Right lobe of liver (tissue), 6 donors: ENCODE measurements at places on chromosomes 12 and 14. TPM values are rescaled to one million over a fixed set of nuclear protein-coding genes. Genes with fewer than 3 reads are reported as not detected.

GRCh38 chr14:55756078-55756477 is 176.1 kb downstream of the KTN1 start:
- H3K27ac ChIP-seq, result no peak overlapping the region
- H3K27me3 ChIP-seq, result no peaks in the 10 kb centered on the region
- DNase-seq, result no peak
- H3K4me3 ChIP-seq, result no peak overlapping the region
- no peaks in the 10 kb centered on the region for H3K4me1 ChIP-seq
- no peaks in the 10 kb centered on the region for H3K36me3 ChIP-seq

- H3K4me3 ChIP-seq, result no peak overlapping the region
- H3K36me3 ChIP-seq, result no peaks in the 10 kb centered on the region
- no peak for DNase-seq
- H3K27me3 ChIP-seq, result no peaks in the 10 kb centered on the region
Observed at GRCh38 chr12:43306066-43306465, 245.9 kb downstream of the ADAMTS20 start.

GRCh38 chr12:16310934-16311333 is 33.4 kb upstream of the SLC15A5 start:
- no peaks in the 10 kb centered on the region for H3K36me3 ChIP-seq
- DNase-seq, result no peak
- H3K4me1 ChIP-seq, result no peaks in the 10 kb centered on the region
- no peaks in the 10 kb centered on the region for H3K27me3 ChIP-seq
- no peak overlapping the region for H3K4me3 ChIP-seq

DNA sequence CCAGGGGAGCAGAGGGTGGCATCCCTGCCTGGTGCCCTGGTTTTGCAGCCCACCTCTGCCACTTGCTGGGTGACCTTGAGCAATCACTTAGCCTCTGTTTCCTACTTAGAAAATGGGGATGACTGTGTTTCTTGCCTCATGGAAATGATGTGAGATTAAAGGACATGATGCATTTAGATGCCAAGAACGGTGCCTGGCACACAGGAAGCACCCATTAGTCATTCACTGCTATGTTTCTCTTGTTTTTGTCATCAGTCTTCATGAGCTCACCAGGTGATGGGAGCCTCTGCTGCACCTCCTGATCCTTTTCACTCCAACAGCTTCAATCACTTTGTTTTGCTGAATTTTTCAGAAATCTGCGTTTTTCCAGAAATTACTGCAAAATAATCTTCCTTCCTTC is 23.6 kb upstream of the ATF1 start:
- H3K27ac ChIP-seq, result no peak overlapping the region
- H3K4me1 ChIP-seq, result no peaks in the 10 kb centered on the region
- H3K36me3 ChIP-seq, result no peaks in the 10 kb centered on the region
- H3K4me3 ChIP-seq, result no peak overlapping the region

GRCh38 chr12:48021485-48022179 is 17.4 kb upstream of the COL2A1 start:
- no peak overlapping the region for H3K27ac ChIP-seq
- no peaks in the 10 kb centered on the region for H3K27me3 ChIP-seq
- no peak for DNase-seq
- no peak overlapping the region for H3K4me3 ChIP-seq
- no peaks in the 10 kb centered on the region for H3K36me3 ChIP-seq

DNA sequence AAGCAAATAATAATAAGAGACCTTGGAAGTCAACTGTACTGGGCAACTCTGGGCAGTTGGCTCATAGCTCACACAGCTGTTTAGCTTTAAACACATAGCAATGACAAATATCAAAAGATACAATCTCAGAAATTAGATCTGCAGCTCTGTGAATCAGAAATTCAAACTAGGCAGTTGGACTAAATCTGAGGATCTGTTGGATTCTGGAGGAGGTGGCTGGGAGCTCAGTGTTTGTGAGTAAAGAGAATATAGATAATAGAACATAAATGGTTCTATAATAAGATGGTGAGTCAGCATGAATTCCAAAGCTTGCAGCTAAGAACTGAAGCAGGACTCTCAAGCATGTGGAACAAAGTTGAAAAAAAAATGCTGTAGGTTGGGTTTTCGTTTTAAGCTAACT is 1949.4 kb upstream of the SEL1L start:
- no peaks in the 10 kb centered on the region for H3K4me1 ChIP-seq
- no peaks in the 10 kb centered on the region for H3K27me3 ChIP-seq
- no peak for DNase-seq
- no peaks in the 10 kb centered on the region for H3K36me3 ChIP-seq
- no peak overlapping the region for H3K27ac ChIP-seq

GRCh38 chr12:31736472-31736871 is 7.7 kb upstream of the AMN1 start:
- H3K4me3 ChIP-seq, result no peak overlapping the region
- DNase-seq, result no peak
- no peaks in the 10 kb centered on the region for H3K4me1 ChIP-seq
- H3K27ac ChIP-seq, result no peak overlapping the region
- H3K27me3 ChIP-seq, result no peaks in the 10 kb centered on the region
- H3K36me3 ChIP-seq, result no peaks in the 10 kb centered on the region

- H3K27ac ChIP-seq, result no peak overlapping the region
- DNase-seq, result peak; percentile 18
- no peaks in the 10 kb centered on the region for H3K27me3 ChIP-seq
- no peaks in the 10 kb centered on the region for H3K36me3 ChIP-seq
- H3K4me1 ChIP-seq, result no peaks in the 10 kb centered on the region
Observed at GRCh38 chr14:103854017-103854808, 6.8 kb upstream of the PPP1R13B start.

DNA sequence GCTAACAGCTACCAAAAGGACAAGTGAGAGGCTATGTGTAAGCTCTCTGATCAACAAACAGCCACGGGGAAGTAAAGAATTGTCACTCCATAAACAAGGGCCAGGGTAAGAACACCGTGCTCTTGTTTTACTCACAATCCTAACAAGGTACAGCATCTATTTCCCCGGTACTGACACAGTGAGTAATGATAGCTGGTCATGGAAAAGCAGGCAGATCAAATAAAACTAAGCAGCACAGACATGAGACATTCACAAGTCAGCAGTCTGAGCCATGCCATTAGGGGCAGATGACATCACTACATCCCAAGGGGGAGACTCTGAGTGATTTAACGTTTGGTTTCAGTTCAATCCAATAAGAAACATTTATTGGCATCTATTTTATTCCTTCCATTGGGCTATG is 54.4 kb downstream of the ARL6IP4 start:
- peaks cover 6% of the 10 kb centered on the region for H3K36me3 ChIP-seq
- H3K4me3 ChIP-seq, result no peak overlapping the region
- no peak overlapping the region for H3K27ac ChIP-seq

DNA sequence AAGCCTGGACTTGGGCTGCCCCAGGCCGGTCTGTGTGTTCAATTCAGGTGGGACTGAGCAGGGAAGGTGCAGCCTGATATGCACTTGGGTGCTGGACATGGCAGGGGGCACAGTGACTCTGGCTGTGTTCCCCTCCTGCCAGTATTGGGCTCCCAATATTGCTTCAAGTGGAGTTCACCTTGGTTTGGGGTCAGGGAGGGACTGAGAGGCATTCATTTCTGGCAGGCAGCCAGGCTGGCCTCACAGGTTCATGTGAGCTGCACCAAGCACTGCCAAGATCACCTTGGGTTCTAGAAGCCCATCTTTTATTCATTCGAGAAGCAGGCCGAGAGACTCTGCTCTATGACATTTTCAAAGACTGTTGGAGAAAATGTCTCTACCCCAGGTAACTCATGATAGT is 245.0 kb downstream of the CHST11 start:
- H3K4me1 ChIP-seq, result no peaks in the 10 kb centered on the region
- no peaks in the 10 kb centered on the region for H3K27me3 ChIP-seq
- H3K4me3 ChIP-seq, result no peak overlapping the region
- H3K36me3 ChIP-seq, result no peaks in the 10 kb centered on the region
- no peak overlapping the region for H3K27ac ChIP-seq
- DNase-seq, result no peak

GRCh38 chr14:72033365-72033764 is 101.1 kb downstream of the RGS6 start:
- no peaks in the 10 kb centered on the region for H3K27me3 ChIP-seq
- H3K4me1 ChIP-seq, result no peaks in the 10 kb centered on the region
- H3K36me3 ChIP-seq, result no peaks in the 10 kb centered on the region
- H3K4me3 ChIP-seq, result no peak overlapping the region
- no peak for DNase-seq

DNA sequence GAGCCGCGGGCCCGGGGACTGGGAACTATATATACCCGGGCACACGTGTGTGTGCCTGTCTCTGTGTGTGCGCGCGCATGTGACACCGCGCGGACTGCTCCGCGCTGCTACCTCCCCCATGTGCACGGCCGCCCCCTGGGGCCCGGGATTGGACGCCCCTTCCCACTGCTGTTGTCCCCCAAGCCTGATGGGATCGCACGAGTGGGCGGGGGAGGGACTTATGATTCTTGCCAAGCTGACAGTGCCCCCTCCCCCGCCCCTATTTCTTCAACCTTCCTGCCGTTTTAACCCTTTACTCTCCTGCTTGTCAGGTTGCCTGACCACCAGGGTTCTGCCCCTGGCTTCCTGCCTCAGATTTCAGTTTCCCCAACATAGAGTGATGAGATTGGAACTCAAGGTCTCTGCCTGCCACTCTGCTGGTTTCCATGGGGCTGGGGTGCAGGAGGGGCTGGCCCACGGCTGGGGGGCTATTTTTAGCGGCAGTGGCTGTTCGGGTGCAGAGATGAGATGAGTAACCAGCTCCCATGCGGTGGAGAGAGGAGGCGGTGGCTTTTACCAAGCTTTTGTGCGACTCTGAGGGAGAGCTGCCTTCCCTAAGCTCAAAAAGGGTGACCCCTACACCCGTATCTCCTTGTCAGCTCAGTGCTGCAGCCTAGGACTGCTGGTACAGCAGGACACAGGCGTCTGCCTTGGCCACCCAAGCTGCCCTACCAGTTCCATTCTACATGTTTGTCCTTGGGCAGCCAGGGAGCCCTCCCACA is at the start of gene DDN:
Gene DDN (minus strand): TSS at position 5 of the 761 bp plus-strand sequence. CDS start 88 bp downstream, outside the sequence.
- DNase-seq, result no peak
- no peaks in the 10 kb centered on the region for H3K36me3 ChIP-seq
- H3K27ac ChIP-seq, result no peak within 1 kb of the TSS
- peak within 1 kb of the TSS; percentile 40 for H3K4me3 ChIP-seq
- no peaks in the 10 kb centered on the region for H3K27me3 ChIP-seq

DNA sequence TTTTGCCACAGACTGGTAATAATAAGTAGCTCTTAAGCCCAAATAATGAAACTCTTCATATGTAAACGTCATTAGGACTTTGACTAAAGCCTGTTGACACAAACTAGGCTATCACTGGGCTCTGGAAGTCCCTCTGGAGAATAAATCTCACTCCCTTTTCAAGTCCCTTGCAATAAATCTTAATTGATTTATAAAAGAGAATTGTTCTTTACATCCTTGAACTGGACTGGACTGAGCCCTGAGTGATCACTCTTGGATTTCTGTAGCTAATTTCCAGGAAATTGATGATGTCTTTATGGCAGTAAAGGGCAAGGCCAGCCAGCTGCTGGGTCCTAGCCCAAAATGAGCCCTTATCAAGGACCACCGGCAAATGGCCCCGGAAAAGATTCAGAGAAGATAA is 1162.7 kb downstream of the BCL11B start:
- H3K27me3 ChIP-seq, result no peaks in the 10 kb centered on the region
- H3K36me3 ChIP-seq, result no peaks in the 10 kb centered on the region
- no peak overlapping the region for H3K4me3 ChIP-seq
- no peaks in the 10 kb centered on the region for H3K4me1 ChIP-seq

DNA sequence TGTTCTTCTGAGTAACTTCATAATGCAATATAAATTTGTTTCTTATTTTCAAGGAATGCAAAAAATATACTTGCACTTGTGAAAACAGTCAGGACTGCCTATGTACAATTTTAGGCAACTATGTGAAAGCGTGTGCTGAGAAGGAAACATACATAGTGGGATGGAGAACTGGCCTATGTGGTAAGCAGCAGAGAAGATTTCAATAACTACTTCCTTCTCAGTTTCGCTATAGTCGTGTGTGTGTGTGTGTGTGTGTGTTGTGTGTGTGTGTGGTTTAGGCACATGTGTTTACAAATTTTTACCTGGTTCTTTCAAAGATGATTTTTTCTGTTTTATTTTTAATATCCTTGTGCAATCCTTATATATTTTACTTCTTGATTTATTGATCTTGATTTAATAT is 211.8 kb downstream of the LRRK2 start:
- H3K4me3 ChIP-seq, result no peak overlapping the region
- no peak for DNase-seq
- no peak overlapping the region for H3K27ac ChIP-seq

DNA sequence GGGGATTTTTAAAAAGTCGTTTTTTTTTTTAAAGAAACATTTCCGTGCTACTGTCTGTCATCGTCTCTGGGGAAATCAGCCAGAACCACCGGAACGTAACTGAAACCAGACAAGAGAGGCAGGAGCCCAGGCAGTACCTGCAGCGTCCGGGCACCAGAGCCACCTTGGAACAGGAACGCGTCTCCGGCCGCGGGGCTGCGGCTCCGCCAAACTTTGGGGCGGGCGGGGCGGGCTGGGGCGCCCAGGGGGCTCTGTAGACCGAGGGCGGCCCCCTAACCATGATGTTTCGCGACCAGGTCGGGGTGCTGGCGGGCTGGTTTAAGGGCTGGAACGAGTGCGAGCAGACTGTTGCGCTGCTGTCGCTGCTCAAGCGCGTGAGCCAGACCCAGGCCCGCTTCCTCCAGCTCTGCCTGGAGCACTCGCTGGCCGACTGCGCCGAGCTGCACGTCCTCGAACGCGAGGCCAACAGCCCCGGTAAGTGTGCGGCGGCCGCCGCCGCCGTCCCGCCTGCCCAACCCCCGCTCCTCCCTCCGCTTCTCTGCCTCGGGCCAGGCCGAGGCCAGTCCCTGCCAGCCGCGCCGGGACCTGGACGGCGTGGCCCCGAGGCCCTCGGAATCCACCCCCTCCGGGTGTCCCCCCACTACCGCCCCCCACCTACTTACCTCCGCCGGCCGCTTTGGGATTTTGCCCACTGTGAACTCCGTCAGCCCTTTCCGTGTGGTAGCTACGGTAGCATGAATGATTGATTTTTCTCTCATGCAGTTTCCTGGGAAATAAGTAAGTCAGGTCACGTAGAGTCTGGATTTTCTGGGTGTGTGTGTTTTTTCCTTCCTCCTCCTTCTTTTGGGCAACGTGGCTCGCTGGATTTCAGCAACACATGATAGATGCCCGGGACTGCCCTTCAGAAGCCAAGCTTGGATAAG is 972 bp downstream of the SAMD4A start:
- peak; percentile 64 for DNase-seq
- peak overlapping the region; percentile 98 for H3K27ac ChIP-seq
- H3K27me3 ChIP-seq, result no peaks in the 10 kb centered on the region
- H3K4me1 ChIP-seq, result peaks cover 17% of the 10 kb centered on the region

The SLCO1A2 gene
- 0.06 TPM for total RNA-seq

The DYRK2 gene
- 12.5 TPM for total RNA-seq

The RPL41 gene
- total RNA-seq, result 516 TPM

The RTL1 gene
- not detected for total RNA-seq

The MBIP gene
- total RNA-seq, result 8.2 TPM

The SLC39A5 gene
- 209 TPM for total RNA-seq

The SLC25A21 gene
- not detected for total RNA-seq

The SSPN gene
- 0.80 TPM for total RNA-seq

The KRT71 gene
- total RNA-seq, result not detected
